Activated naive CD4-positive, alpha-beta T cell treated with anti-CD3 and anti-CD28 coated beads, Interleukin-2, amount 10 ng/mL, durations not matched to agents 5 hours and 36 hours (primary cell): ENCODE measurements at places on chromosomes 3 and 15. TPM values are rescaled to one million over a fixed set of nuclear protein-coding genes. Genes with fewer than 3 reads are reported as not detected.

Gene CLDN1
- total RNA-seq = not detected

Gene TMCO5A
- total RNA-seq = not detected

Gene TLE3
- total RNA-seq = 76.8 TPM

Gene TTLL13
- total RNA-seq = 0.34 TPM

Gene ACY1
- total RNA-seq = 27.8 TPM

Gene BNC1
- not detected for total RNA-seq

Gene IGF2BP2
- 0.20 TPM for total RNA-seq

Gene ZMYND10
- total RNA-seq = 2.2 TPM

Gene CLEC3B
- 0.33 TPM for total RNA-seq

Gene ANKUB1
- total RNA-seq = not detected

Gene TMEM40
- not detected for total RNA-seq

Gene TMCC1
- 19.8 TPM for total RNA-seq

Gene KNSTRN
- 35.7 TPM for total RNA-seq

Gene TRPM1
- not detected for total RNA-seq

Gene FBXO40
- total RNA-seq = not detected

Gene HHATL
- total RNA-seq = not detected

Gene KLF15
- total RNA-seq = not detected

Gene TM4SF18
- not detected for total RNA-seq

Gene BTLA
- 74.4 TPM for total RNA-seq

Gene FBXW12
- total RNA-seq = not detected

Gene CLDN16
- total RNA-seq = not detected

Gene IL17RE
- total RNA-seq = 0.39 TPM

Gene WDR6
- 162 TPM for total RNA-seq

Gene POLG
- 104 TPM for total RNA-seq
